Activated gamma-delta T cell treated with anti-CD3 and anti-CD28 coated beads, Interleukin-2, amount 50 U/mL, for 16 hours (primary cell): ENCODE measurements at places on chromosomes 3 and 15.
A peak's percentile ranks its signal among the peaks of the same experiment; 100 is the strongest.

DNA sequence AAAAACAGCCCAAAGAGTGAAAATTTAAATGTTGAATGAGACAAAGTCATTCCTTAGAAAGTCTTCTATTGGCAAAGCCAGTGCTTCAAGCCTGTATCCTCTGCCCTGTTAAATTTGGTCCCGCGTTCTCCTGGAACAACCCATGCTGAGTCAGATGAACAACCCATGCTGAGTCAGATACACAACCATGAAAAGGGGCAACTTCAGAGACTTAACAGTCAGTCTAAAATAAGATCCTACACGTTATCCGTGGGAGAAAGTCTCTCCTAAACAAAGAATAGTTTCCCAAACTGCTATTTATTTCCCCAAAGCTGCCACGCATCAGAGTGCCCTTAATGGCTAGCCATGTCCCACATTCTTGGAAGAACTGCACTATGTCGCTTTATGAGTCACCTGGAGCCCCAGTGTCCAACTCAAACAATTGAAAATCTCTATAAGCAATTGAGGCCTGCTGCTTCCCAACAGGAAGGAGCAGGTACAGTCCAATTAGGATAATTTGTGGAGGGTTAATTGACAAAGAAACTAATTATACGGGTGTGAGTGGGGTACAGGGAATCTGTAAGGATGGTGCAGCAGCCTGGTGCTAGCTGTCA, 66.1 kb downstream of the WHAMM start:
- DNase-seq: no peak

- DNase-seq: no peak
Measured at GRCh38 chr3:42441791-42442190, 31.4 kb upstream of the LYZL4 start.

DNA sequence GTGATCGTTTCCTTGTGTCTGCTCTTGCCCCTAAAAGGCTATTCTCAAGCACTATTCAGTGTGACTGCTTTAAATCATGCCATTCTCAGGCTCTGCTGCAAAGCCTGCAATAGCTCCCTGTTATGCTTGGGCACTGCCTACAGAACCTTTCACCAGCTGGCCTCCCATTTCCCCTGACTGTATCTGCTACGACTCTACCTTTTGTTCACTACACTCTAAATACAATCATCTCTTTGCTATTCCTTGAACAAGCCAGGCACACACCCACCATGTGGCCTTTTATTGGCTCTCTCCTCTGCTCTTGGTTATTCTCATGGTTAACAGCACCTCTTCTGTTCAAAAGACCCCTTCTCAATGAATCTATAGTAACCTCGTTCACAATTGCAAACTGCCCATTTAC, 29.6 kb upstream of the FNDC3B start:
- no peak for DNase-seq

DNA sequence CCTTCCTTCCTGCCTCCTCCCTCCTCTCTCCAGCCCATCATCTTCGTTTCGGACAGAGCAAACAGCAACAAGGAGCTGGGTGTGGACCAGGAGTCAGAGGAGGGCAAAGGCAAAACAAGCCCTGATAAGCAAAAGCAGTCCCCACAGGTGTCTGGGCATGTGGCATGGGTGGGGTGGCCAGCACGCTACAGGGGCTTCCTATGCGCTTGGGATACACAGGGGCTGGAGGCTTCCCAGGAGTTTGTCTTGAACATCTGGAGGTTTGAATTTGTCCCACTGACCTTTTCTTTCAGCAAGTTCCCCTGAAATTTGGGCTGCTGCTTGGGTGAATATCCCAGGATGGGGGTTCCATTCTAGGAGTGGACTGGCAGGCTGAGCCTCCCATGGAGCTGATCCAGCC, 48.9 kb downstream of the CAPN3 start:
- DNase-seq: no peak

- peak; percentile 39 for DNase-seq
Measured at GRCh38 chr15:78944669-78945407, at the start of gene CTSH. CTSH (minus strand) TSS chr15:78945046; CDS start chr15:78944981, 65 bp downstream.

- peak; percentile 10 for DNase-seq
Measured at GRCh38 chr3:31472479-31473390, 60.0 kb upstream of the STT3B start.

GRCh38 chr3:122272879-122273278, 52.2 kb upstream of the CSTA start:
- no peak for DNase-seq

DNA sequence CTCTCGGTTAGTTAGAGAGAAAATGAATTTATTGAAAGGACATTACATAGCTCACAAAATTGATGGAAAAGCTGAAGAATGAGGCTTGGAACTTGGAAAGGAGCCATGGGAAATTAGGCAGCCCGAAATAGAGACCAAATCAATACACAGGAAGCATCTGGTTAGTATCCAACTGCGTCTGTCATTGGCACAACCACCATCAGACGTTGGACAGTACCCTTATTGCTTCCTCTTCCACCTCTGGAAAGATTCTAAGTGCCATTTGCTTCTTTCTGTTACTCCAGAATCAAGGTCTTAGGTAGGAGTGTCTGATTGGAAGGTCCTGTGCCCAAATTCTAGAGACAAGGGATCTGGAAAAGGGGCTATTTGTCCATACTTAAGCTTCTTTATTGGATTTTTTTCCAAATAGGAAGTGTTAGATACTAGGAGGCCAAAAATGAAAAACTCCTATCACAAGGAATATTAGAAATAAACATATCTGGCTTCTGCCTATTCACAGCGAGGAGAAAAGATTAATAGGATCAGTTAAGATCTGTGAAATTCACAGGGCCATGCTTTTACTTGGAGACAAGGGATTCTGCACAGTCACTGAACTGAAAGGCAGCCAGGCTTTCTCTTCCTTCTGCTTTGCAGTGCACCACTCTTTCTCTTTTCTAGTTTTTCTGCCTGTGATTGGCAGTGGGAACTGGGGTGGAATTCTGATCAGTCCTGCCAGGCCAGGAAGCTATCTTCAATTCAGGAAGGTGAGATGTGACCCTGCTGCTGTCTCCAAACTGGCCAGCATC, 10.7 kb upstream of the HACD2 start:
- no peak for DNase-seq

DNA sequence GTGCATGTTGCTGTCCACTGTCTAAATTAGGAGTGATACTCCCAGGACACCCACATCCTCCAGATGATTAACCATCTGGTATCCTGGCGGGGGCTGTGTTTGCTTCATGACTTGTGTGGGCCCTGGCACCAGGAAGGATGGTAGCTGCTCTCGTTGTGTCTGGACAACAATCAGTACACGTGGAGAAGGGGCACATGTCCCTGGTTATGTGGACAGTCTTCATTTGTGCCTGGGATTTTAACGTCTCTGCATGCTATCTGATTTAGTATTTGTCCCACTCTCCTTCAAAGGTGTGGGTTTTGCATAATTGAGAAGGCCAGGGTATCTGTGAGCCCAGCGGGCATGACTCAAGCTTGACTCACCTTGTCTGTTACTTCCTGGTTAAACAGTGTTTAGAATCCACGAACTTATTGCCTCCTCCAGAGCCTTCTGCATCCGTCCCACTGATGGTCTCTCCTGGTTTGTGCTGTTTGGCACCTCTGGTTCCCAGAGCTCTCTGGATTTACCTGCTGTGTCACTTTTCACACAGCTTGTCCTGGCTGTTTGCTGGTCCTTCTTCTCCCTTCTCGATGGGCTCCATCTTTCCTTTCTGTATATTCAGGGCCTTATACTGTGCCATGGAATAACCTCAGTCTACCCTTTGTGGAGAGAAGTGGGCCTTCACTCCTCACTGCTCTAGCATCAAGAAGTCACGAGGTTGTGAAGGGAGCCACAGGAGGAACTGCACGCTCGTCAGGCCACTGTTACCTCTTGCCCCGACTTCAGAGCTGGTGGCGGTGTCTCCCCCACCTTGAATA, 32.5 kb downstream of the ARNT2 start:
- no peak for DNase-seq

DNA sequence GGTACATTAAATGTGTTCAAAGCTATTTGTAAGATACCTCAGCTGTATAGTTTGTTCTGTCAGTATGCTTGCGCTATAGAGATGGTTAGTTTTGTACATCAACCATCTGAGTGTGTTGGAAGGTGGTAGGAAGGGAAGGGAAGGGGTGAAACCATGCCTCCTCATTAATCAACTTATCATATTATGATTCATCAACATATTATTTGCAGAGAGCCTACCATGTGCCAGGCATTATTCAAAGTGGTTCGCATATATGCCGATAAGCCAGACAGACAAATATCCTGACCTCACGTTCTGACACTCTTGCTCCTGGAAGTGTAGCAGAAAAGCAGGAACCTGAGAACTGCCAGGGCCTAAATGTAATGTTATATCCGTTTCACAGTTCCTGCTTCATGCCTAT, 248.1 kb upstream of the NR2E3 start:
- no peak for DNase-seq

DNA sequence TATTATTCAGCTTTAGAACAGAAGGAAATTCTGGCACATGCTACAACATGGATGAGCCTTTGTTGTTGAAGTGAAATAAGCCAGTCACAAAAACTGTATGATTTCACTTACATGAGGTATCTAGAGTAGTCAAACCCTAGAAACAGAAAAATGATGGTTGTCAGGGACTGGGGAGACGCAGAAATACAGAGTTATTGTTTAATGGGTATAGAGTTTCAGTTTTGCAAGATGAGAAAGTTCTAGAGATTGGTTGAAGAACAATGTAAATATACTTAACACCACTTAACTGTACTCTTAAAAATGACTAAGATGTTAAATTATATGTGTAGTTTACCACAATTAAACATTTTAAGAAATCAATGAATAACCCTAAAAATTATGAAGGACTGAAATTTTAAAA, 15.8 kb downstream of the SPTSSB start:
- DNase-seq: no peak

- no peak for DNase-seq
Measured at GRCh38 chr15:67850994-67851571, 11.2 kb upstream of the RNU6-1 start.

DNA sequence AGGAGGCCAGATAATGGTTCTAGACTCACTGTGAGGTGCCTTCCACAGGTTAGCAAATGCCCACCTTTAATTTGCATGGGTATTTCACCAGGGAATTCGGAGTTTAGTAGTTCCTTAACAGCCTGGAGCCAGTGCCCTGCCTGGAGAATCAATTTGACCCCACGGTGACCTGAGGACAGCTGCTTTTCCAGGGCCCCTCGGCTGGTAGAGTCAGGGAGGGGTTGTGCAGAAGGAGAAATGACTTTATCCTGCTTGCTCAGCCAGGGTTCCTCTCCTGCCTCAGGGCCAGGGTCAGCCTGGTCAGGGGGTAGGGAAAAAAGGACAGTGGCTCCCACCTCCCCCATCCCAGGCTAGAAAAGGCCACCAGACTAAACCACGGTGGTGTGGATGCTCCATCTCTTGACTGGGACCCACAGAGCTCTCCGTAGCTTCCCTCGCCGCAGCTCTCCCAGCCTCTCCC, 12.0 kb downstream of the DLL4 start:
- no peak for DNase-seq
